ENCODE measurements at places on chromosomes 11 and 22.

- no peak for DNase-seq
These were observed 4.9 kb downstream of the NDUFC2 start for GRCh38 chr11:78074756-78075155.

DNA sequence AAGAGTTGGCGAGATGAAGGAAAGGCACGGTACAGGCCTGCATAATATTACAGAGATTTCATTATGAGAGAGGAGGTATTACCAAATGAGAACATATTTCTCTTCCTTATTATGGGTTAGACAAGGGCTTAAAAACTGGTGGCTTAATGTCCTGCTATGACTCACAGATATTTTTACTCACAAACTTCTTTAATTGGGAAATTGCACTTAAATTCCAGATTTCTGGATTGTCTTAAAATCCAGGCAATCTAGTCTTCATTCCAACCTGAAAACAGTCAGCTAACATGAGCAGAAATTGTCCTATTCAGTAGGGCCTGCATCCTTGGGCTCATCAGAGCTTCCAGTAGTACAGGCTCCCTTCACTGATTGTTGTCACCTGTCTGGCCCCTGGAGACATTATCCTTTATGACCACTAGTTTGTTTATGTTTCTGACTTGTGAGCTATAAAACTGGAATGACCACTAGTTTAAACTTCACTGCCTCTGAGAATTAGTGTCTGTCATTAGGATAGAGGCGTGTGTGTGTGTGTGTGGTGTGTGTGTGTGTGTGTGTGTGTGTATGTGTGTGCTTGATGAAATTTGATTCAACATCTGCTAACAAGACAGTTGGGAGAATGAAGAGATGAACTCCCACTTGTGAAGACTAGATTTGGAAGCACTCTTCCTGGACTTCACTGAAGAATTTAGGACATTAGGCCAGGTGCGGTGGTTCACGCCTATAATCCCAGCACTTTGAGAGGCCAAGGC is 25.1 kb downstream of the DBX1 start:
- DNase-seq: no peak

GRCh38 chr11:130103296-130103814 is 33.7 kb downstream of the APLP2 start:
- DNase-seq: no peak

GRCh38 chr11:12798609-12799011 is 124.4 kb downstream of the TEAD1 start:
- DNase-seq: no peak

DNA sequence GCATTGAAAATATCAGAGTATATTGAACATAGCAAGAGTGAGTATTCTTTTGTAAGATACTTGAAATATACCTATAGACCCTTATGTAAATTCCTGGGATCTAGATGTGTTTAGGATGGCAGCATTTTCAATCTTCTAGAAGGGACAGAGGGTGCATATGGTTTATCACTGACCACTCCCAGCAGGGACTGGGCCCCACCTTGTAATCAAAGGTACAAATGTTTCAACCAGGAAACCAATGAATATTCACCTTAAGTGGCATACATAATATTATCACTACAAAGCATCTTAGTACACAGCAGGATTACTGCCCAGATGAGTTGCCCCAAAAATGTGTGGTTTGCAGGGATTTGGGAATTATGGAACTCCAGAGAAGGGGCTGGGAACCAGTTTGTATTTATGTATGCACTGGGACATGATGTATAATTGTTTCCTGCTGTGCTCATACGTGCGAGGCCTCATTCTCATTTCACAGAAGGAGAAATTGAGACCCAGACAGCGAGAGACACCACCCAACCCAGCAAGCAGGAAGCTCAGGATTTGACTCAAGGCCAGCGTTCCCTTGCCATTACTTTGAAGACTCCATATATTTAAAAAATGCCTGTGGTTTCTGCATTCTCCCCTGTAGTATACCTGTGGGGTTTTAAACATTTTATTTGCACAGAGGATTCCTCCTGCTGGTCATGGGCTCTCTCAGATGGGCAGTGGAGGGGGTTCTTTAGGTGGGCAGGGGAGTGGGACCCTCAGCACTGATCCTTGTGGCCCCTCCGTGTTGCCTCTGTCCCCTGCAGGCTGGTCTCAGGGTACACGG is 5.2 kb downstream of the APOL4 start:
- no peak for DNase-seq

DNA sequence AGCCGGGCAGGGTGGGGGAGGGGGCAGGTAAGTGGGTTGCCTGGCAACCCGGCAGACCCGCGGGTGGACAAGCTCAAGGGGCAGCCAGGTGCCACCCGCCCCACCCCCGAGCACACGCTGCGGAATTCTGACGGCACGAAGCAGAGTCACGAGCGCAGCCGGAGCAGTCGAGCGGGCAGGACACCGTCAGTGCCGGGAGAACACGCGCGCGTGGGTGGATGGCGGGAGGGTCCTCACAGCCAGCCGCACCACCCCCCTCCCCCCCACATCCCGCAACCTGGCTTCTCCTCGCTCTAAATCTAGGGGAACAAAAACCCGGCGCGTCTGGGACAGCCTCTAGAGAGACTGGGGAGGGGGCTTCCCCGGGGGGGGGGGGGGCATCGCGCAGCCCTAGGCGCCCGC is 133.1 kb upstream of the HSD17B12 start:
- no peak for DNase-seq

DNA sequence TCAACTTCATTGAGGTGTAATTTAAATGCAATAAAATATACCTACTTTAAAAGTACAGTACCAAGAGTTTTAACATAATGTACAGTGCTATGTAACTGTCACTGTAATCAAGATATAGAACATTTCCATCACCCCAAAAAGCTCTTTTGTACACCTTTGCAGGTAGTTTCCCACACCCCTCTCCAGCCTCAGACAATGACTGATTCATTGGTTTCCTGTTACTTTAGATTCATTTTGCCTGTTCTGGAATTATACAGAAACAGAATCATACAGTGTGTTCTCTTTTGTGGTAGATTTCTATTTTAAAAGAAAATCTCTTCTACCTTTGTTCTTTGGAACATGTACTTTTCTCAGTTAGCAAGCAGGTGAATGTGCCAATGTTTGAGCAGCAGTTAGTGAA is 38.2 kb downstream of the SHISA8 start:
- DNase-seq: no peak

DNA sequence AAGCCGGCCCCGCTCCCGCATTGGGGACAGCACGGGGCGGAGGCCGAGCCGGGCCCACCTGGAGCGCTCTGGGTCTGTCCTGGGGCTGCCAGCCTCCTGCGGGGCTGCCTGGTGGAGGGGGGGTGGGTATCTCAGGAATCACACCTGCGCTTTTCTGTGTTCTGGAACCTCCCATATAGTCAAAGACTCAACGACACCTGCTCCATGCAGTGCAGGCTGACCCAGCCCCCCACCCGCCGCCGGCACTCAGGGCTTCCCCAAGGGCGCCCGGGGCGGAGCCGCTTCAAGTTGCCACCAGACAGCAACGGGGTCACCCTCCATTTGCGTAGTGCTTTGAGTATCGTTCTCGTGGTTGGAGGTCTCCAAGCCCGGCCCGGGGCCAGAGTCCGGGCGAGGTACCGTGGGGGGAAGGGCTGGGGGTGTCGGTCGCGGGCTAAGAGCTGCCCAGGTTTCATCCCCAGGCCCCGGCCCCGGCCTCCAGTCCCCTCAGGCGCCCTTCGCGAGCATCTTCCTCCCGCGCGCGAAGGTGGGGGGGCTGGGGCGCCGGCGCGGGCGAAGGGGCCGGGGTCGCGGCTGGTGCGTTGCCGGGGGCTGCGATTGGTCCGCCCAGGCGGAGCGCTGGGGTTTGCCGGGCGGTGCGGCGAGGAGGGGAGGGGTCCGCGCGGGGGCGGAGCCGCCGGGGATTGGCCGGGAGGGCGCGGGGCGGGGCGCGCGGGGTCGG is 6.6 kb downstream of the TSPAN4 start:
- no peak for DNase-seq

- no peak for DNase-seq
These were observed 11.2 kb upstream of the SF1 start for GRCh38 chr11:64789331-64790204.

DNA sequence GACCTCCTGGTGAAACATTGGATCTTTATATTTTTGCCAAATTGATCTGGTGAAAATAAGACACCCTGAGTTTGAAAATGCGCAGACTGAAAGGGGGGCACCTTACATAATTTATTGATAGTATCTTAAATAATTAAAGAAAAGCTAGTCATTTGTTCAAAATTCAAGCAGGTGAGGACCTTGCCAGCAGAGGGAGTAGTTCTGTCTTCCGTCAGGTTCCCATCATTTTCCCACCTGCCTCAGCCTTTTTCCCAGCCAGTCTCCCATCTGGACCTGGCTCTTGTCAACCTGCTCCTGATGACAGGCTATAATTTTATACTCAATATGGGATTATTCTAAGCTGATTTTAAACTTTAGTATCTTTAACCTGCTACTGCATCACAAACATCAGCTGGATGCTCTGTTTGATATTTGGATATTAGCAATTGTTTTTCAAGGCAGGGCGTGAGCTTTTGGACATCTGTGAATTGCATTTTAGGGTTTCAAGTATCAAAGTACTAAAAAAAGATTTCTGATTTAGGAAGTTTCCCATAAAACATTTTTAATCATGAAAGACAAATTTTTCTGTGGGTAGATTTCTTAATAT is 132.0 kb downstream of the ELP4 start:
- DNase-seq: no peak

GRCh38 chr11:10058356-10058755 is 235.7 kb downstream of the SBF2 start:
- DNase-seq: no peak

DNA sequence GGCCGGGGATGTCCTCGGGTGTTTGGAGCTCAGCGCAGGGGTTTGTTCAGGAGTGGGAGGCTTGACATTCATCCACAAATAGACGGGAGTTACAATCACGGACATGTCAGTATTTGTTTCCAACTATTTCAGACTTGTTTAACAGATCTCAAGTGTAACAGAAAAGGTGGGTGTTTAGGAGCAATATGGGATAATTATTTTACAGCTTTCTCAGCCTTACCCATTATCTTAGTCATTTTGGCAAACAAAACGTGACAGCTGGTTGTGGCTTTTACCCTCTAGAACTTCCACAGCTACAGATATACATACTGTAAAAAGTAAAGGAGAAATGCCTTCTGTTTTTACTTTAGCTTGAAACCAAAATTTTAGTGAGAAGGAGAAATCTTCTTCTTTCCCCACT is 178.7 kb upstream of the TMEM45B start:
- no peak for DNase-seq

GRCh38 chr11:8320076-8320475 is 56.4 kb upstream of the LMO1 start:
- no peak for DNase-seq

DNA sequence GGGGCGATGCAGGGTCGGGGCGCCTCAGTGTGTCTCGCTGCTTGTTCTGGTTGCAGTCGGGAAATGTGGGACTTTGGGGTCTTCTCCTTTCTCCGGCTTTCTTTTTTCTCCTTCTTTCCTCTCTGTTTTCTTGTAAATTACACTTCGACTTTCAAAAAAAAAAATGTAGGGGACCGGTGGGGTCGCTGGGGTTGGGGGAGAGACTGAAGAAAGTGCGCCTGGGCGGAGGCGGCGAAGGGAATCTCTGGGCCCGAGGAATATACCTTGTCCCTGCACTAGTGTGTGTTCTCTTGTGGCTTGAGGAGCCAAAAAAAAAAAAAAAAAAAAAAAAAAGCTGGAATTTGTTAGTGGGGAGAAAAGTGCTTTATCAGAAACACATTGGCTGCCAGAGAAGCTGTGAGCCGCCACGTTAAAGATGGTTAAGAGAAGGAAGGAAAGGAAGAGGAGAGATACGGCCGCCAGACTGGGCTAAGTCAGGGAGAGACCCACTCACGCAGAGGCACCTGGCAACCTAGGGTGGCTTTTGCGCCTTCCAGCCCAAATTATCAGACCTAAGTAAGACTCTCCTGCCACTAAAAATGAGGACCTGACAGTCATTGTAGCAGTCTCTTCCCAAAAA is 8.4 kb upstream of the FLI1 start:
- no peak for DNase-seq

- no peak for DNase-seq
These were observed 16.8 kb upstream of the RGL4 start for GRCh38 chr22:23673826-23674690.

- DNase-seq: no peak
These were observed 127.6 kb downstream of the CNTN5 start for GRCh38 chr11:99148352-99148751.
